Astrocyte of the hippocampus (primary cell): ENCODE measurements at places on chromosomes 5 and 9.

GRCh38 chr5:80308526-80308925 lies 11.3 kb upstream of the SPZ1 start:
- no peak for DNase-seq

GRCh38 chr5:179802950-179803562 lies 3.6 kb downstream of the MGAT4B start:
- no peak for DNase-seq

- no peak for DNase-seq
Observed at GRCh38 chr5:39013938-39014337, 60.3 kb downstream of the RICTOR start.

GRCh38 chr5:27412384-27412783 lies 374.0 kb upstream of the CDH9 start:
- DNase-seq, result no peak

- no peak for DNase-seq
Observed at GRCh38 chr5:149811453-149811852, 81.3 kb downstream of the PPARGC1B start.

DNA sequence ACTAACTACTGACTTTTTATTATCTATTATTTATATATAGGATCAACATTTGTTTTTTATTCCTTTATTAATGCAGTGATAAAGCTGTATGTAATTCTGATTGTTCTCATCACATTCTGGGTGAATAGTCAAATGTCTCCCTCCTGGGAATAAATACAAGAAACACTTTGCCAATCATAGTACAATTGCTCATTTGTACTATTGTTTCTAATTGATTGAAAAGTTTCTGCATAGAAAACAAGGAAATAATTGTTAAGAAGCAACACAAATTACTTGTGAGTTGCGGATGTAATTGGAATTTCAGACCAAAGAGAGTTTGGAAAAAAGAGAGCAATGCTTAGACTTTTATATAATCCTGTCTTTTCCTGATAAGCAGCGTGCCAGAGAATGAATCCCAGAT lies 1013.9 kb downstream of the EFNA5 start:
- DNase-seq, result no peak

GRCh38 chr9:18456624-18457237 lies 17.2 kb upstream of the ADAMTSL1 start:
- DNase-seq, result no peak

- DNase-seq, result no peak
Observed at GRCh38 chr5:156087577-156088110, 239.3 kb upstream of the SGCD start.

GRCh38 chr5:40355846-40356245 lies 323.9 kb upstream of the PTGER4 start:
- no peak for DNase-seq

DNA sequence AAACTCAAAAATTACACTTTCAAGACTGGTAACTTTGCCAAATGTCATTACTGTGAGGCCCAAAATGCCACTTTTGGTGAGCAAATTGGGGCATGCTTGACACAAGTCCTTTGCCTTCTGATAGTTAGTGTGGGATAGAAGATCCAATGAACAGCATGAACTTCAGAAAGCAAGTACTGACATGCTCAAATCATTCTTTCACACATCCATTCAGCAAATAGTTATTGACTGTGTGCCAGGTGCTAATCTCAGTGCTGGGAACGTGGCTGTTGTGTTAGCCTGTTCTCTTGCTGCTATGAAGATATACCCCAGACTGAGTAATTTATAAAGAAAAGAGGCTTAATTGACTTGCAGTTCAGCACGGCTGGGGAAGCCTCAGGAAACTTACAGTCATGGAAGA lies 247.0 kb downstream of the CHSY3 start:
- peak; percentile 23 for DNase-seq

DNA sequence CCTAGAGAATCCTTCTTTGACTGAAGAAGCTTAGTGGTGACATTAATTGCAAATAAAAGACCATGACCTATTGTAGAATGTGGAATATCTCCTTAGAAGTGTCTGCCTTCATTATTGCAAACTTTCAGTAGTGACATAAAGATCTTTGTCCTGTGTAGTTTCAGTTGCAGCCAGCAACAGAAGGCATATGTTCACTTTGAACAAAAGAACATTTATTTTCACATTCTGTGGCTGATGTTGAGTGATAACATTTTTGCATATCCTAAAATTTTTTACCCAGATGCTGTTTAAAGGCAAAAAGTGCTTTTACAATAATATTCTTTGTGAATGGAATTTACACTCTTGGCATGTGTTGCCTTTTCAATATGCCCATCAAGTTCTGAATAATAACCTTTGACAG lies 165.9 kb downstream of the TMC1 start:
- DNase-seq, result no peak

GRCh38 chr9:71630377-71630995 lies 137.8 kb downstream of the CEMIP2 start:
- DNase-seq, result no peak
